ENCODE measurements at places on chromosomes 7 and 10. TPM values are rescaled to one million over a fixed set of nuclear protein-coding genes. Genes with fewer than 3 reads are reported as not detected.
A peak's percentile ranks its signal among the peaks of the same experiment; 100 is the strongest.

GRCh38 chr7:73844848-73845460 is 2.6 kb upstream of the METTL27 start:
- peak; percentile 42 for DNase-seq
- H3K36me3 ChIP-seq: no peaks in the 10 kb centered on the region
- H3K4me1 ChIP-seq: peaks cover 10% of the 10 kb centered on the region
- no peaks in the 10 kb centered on the region for H3K27me3 ChIP-seq
- H3K27ac ChIP-seq: no peak overlapping the region

DNA sequence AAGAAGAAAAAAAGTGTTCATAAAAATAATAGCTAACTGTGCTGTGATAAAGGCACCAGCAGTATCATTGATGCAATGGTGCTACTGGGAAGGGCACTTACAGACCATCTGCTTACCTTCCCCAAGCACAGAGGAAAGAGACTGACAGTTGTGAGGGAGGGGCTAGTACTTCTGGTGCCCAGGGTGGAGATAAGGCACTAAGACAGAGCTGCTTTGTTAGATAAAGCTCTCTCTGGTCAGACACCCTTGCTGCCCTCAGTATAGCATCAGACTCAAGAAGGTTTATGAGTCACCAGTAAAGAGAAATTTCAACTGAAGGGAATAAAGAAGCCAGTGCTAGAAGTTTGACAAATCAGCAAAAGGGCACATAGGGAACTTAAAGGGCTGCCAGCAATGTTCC is 325.6 kb downstream of the HPSE2 start:
- H3K4me1 ChIP-seq: no peaks in the 10 kb centered on the region
- no peak overlapping the region for H3K27ac ChIP-seq
- no peak for DNase-seq
- no peaks in the 10 kb centered on the region for H3K27me3 ChIP-seq

DNA sequence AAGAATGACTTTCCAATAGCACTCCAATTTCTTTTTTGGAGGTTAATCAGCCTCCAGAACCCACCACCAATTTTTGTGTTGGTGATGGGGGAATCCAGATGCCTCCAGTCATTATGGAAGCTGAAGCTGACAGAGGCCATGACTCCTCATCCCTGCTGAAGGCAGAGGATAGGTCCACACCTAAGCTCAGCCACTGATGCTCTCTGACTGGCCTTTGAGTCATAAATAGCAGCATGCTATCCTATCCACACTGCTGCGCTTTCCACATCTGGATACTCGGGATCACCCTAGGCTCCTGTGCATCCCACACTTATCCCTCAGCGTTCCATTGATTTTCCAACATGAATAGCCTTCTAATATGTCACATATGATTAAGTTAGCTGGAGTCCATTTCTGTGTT is 124.2 kb downstream of the TES start:
- H3K27me3 ChIP-seq: no peaks in the 10 kb centered on the region
- H3K4me1 ChIP-seq: peaks cover 3% of the 10 kb centered on the region
- H3K36me3 ChIP-seq: no peaks in the 10 kb centered on the region

DNA sequence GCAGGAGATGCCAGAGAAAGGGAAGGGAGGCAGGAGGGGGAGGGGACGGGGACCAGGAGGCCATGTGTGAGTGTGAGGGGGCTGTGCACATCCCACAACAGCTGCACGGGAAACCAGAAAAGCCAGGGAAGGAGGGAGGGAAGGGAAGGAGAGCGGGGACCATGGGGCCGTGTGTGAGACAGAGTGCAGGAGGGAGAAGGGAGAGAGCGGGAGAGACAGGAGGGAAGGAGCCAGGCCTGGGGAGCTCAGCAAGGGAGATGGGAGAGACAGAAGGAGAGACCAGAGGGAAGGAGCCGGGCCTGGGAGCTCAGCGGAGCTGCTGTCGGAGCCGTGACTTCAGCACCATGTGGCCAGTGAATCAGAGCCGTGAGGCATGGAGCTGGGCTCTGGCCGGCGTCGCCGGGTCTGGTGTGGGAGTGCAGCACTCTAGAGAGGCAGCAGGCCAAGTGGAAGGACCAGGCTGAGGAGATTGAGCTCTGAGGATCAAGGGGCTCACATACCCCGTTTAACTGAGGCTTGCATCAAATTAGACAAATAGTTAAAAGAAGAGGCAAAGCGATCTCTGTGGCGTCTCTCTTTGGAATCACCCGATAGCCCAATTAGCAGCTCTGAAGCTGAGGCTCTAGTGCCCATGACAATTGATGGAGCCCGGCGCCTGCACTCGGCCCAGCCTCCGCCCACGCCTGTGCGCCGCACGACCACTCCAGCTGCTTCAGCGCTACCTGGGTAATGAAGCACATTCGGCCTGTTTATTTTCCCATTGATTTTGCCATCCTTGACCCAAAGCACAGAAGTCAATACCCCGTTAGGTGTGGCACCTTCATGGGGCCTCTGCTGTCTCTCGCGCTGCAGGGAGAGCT is 150.4 kb downstream of the MAD1L1 start:
- peak overlapping the region; percentile 76 for H3K27ac ChIP-seq
- H3K4me1 ChIP-seq: peaks cover 17% of the 10 kb centered on the region
- DNase-seq: peak; percentile 83
- no peak overlapping the region for H3K4me3 ChIP-seq
- H3K36me3 ChIP-seq: no peaks in the 10 kb centered on the region

DNA sequence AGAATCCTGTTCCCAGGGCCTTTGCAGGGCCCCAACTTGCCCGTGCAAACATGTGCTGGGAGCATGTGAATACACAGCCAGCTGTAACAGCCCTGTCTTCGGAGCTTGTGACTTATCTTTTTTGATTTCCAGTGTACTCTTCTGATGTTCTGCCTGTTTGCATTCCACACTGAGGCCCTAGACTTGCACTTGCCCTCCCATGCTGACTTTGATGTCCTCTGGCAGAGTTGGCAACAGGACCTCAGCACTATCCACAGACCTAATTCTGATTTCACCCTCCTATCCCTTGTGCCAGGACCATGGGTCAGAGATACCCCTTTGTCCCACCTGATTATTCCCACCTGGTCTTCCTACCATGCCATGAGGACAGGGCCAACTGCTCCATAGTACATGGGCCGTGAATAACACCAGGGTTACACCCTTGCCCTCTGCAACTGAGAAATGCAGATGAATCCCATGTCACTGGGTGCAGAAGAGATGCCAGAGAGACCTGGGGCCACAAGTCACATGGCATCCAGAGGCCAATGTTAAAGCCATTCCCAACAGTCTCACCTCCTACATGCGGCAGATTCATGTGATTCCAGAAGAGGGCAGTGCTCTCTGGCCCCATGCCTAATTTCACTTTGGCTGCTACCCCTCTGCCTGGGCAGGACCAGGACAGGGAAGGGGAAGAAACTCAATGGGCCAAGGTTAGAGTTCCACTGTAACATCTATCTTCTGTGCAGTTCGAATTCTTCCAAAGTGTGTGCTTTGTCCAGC is 43.0 kb downstream of the SCRN1 start:
- peak; percentile 10 for DNase-seq
- H3K36me3 ChIP-seq: peaks cover 52% of the 10 kb centered on the region
- H3K4me3 ChIP-seq: no peak overlapping the region
- H3K4me1 ChIP-seq: no peaks in the 10 kb centered on the region
- H3K27ac ChIP-seq: no peak overlapping the region
- H3K27me3 ChIP-seq: no peaks in the 10 kb centered on the region

DNA sequence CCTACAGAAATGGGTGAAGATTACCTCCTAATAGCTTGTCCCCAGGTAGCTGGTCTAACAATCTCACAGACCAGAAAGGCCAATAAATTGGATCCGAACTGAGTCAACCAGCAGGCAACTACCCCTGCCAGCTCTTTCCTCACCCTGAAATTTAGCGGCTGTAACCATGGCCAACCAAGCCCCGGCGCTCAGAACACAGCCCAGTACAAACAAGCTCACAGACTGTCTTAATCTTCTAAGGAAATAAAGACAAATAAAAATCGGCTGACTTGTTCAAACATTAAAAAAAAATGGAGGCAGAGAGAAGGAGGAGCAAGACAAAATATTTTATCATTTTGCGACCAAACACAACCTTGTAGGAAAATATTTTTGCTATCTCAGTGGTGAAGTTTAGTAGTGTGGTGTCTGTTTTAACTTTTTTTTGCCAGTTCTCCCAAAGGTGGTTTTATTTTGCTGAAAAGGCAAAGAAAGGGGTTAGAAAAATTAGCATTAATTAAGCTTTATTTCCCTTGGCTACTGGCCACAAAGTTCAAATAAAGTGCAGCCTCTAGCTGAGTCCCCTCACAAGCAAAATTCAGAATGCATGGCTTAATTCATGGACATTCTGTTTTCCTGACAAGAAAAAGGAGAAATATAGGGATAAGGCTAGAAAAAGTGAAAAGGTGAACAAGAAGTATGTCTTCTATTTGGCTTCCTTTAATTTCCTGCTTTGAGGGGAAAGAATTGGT is 313.0 kb upstream of the NPVF start:
- H3K27me3 ChIP-seq: no peaks in the 10 kb centered on the region
- H3K4me3 ChIP-seq: no peak overlapping the region
- no peak for DNase-seq
- H3K27ac ChIP-seq: no peak overlapping the region
- H3K4me1 ChIP-seq: no peaks in the 10 kb centered on the region

DNA sequence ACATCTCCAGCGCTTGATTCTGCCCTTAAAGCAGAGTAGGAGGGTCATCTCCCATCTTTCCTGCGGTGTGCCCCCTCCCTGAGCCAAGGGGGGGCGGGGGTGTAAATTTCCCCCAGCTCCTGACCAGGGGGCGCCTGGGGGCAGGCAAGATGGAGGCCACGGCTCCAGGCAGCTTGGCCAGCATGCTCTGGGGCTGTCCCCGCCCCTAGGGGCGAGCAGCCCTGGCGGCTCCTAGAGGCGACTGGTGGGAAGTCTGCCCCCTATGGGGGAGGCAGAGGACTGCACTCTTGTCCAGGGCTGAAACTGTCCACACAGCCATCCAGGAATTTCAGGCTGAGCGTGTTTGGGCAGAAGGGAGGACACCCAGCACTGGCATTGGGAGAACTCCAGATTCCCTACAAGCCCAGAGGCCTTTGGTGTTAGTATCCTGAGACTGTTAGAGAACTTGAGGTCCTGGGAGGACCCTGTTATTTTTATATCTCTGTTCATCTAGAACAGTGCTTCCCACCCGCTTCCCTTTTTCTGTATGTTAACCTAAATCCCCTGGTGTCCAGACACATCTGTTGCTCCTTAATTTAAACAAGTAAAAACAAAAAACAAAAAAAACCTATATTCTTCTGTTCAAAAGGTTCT is 4.6 kb downstream of the STRA8 start:
- DNase-seq: no peak
- no peak overlapping the region for H3K4me3 ChIP-seq
- no peaks in the 10 kb centered on the region for H3K4me1 ChIP-seq
- peaks cover 5% of the 10 kb centered on the region for H3K27me3 ChIP-seq

DNA sequence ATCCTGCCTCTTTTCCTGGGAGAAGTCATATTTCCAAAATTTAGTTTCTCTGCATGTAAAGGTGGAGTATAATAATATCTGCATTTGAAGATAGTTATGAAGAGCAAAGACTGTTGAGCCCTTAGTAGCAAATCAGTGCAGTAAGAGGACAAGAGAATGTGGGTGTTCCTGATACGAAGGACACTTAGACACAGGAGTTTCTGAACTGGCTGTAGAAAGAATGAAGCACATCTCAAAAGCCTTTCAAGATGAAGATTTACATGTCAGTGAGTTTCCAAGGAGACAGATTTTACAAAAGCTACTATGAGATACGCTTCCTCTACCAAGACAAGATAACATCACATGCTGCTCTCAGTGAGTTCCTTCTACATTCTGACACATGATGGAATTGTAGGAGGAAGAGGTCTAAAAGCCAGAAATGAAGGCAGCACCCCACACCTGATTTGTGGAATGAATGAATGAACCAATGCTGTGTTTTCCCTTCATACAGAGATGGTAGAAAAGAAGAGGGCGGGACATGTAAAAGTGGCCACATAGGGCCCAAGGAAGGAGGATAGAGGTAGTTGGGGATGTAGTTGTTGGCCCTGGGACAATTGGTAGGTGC is 173.6 kb upstream of the PDE1C start:
- no peaks in the 10 kb centered on the region for H3K27me3 ChIP-seq

GRCh38 chr10:23918839-23919238 is 290.1 kb upstream of the KIAA1217 start:
- no peaks in the 10 kb centered on the region for H3K4me1 ChIP-seq
- H3K27me3 ChIP-seq: no peaks in the 10 kb centered on the region
- DNase-seq: no peak
- no peak overlapping the region for H3K27ac ChIP-seq
- no peaks in the 10 kb centered on the region for H3K36me3 ChIP-seq

GRCh38 chr10:71880425-71881306 is 29.6 kb upstream of the PSAP start:
- no peak for DNase-seq
- peaks cover 9% of the 10 kb centered on the region for H3K27me3 ChIP-seq
- H3K4me3 ChIP-seq: no peak overlapping the region
- no peaks in the 10 kb centered on the region for H3K4me1 ChIP-seq
- H3K27ac ChIP-seq: no peak overlapping the region

DNA sequence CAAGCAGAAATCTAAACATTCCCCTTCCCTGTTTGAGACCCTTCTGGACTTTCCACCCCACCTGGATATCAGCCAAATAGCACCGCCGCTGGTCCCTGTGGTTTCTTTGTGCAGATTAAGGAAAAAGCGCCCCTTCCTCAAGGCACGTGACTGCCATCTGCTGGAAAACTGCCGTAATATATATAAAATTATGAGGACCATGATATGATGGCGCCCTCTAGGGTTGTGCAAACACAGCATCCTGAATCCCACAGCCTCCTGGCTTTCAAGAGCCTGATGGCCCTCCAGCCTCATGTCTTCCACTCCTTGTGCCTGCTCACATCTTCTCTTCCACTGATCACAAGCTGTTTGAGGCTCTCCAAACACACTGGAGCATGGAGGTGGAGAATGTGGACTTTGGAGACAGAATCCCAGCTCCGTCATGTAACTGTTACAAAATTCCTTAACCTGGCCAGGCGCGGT is 121.3 kb downstream of the MYL10 start:
- DNase-seq: no peak
- H3K27ac ChIP-seq: no peak overlapping the region
- H3K27me3 ChIP-seq: peaks cover 17% of the 10 kb centered on the region
- H3K4me1 ChIP-seq: no peaks in the 10 kb centered on the region

GRCh38 chr7:16648551-16648950 is 2.6 kb downstream of the BZW2 start:
- peaks cover 31% of the 10 kb centered on the region for H3K4me1 ChIP-seq
- no peaks in the 10 kb centered on the region for H3K36me3 ChIP-seq
- DNase-seq: no peak
- no peaks in the 10 kb centered on the region for H3K27me3 ChIP-seq
- H3K27ac ChIP-seq: peak overlapping the region; percentile 35

GRCh38 chr7:157211690-157212089 is 73.0 kb downstream of the UBE3C start:
- peak overlapping the region; percentile 48 for H3K27ac ChIP-seq
- no peaks in the 10 kb centered on the region for H3K27me3 ChIP-seq
- no peak overlapping the region for H3K4me3 ChIP-seq
- DNase-seq: peak; percentile 94
- peaks cover 21% of the 10 kb centered on the region for H3K36me3 ChIP-seq
- H3K4me1 ChIP-seq: no peaks in the 10 kb centered on the region

PTPRZ1 gene
- total RNA-seq: 1.6 TPM

GPR85 gene
- 1.3 TPM for total RNA-seq

TSPAN13 gene
- total RNA-seq: 57.0 TPM

CCDC146 gene
- 1.8 TPM for total RNA-seq

Measured in astrocyte (in vitro differentiated cells and primary cell).